ENCODE measurements at places on chromosomes 1 and 21. TPM values are rescaled to one million over a fixed set of nuclear protein-coding genes. Genes with fewer than 3 reads are reported as not detected.

The ITLN2 gene
- not detected for total RNA-seq

DNA sequence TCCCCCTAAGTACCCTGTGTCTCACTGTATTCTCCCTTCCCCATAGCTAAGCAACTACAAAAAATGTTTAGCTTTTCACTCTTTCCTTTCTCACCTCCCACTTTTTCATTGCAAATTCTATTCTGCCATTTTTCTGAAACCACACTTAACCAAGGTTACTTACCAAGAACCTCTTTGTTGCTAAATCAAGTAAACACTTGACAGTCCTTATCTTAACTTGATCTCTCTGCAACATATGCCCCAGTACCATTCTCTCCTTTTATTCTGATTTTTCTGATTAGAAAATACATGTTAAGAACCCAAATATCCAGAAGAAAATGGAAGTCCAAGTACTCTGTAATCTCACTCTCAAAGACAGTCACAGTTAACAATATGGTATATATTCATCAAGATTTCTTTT is 16.0 kb downstream of the EVI5 start:
- no peak for DNase-seq

The FCGR3B gene
- total RNA-seq: not detected

- no peak for DNase-seq
These were observed 194.2 kb downstream of the ZSCAN20 start for GRCh38 chr1:33666616-33667015.

DNA sequence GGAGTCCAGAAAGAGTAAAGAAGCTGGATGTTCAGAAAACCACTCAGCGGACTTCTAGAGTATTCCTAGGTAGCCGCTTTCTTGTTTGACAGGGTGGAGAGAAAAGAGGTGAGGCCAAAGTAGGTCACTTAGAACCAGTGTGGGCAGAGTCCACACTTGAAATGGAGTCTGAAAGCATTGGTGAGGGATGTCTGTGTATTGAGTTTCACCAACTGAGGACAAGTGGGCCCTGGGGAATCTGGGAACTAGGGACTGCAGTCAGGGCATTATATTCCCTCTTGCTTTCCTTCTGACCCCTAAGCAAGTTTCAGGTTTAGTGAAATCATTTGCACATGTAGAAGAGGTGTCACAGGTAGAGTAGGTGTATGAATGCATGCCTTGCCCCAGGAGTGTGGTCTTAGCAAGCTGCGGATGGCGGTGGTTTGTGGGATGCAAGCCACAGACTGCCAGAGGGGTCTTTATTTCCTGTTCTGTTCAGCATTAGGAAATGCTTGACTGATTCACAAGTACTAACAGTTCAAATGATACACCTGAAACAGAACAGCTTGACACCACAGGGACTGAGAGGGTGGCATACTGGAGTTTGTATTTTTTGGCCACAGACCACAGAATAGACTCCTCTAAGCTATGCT is 1.1 kb upstream of the GNG12 start:
- no peak for DNase-seq

The XCL1 gene
- total RNA-seq: not detected

DNA sequence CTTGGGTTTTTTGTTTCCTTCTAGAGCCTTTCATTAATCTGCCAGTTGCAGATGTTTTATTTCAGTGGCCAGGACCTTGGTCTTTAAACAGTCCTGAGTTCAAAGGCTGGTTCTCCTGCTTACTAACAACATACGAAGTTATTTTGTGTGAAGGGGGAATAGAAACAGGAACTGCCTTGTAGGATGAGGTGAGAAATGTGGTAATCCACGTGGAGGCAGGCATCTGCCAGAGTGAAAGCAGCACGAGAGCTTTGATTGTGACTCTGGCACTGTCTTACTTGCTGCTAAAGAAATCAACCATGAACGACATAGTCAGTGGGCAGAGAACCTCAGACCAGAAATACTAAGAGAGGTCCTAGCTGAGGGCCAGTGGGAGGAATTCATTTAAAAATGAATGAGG is 30.4 kb downstream of the TMEM63A start:
- no peak for DNase-seq

The EXO1 gene
- 30.5 TPM for total RNA-seq

- no peak for DNase-seq
These were observed 575.5 kb downstream of the PLPP3 start for GRCh38 chr1:56003846-56004245.

The RIPPLY3 gene
- not detected for total RNA-seq

- no peak for DNase-seq
These were observed 249.2 kb upstream of the NFIA start for GRCh38 chr1:60833173-60833572.

DNA sequence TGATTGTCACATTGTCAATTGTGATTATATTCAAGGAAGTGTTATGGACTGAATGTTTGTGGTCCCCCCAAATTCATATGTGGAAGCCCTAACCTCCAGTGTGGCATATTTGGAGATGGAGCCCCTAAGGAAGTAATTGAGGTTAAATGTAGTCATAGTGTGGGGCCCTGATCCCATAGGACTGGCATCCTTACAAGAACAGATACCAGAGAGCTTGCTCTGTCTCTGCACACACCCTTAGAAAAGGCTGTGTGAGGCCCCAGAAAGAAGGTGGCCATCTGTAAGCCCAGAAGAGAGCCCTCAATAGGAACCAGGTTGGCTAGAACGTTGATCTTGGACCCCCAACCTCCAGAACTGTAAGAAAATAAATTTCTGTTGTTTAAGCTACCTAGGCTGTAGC is 28.1 kb downstream of the VANGL1 start:
- no peak for DNase-seq

DNA sequence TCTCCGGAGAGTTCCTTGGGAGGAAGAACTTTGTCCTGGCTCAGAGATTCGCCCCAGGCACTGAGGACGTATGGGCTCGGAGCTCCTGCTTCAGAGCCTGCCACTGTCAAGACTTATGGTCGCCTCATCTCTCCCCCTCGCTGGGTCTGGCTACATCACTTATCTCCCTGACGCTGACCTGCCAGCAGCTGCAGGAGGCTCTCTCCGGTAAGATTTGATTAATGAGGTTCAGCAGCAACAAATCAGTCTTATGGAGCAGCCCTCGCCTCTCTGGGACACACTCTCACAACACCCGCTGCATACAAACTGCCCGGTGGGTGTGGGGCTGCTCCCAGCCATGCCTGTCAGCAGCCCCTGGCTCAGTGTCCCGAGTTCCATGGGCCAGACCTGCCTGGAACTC is 297.8 kb downstream of the RRAGC start:
- DNase-seq: no peak

The TMPRSS15 gene
- total RNA-seq: not detected

- no peak for DNase-seq
These were observed 4.2 kb downstream of the FMO1 start for GRCh38 chr1:171252482-171252881.
